Type B pancreatic cell (in vitro differentiated cells): ENCODE measurements at places on chromosomes 7 and 10.

DNA sequence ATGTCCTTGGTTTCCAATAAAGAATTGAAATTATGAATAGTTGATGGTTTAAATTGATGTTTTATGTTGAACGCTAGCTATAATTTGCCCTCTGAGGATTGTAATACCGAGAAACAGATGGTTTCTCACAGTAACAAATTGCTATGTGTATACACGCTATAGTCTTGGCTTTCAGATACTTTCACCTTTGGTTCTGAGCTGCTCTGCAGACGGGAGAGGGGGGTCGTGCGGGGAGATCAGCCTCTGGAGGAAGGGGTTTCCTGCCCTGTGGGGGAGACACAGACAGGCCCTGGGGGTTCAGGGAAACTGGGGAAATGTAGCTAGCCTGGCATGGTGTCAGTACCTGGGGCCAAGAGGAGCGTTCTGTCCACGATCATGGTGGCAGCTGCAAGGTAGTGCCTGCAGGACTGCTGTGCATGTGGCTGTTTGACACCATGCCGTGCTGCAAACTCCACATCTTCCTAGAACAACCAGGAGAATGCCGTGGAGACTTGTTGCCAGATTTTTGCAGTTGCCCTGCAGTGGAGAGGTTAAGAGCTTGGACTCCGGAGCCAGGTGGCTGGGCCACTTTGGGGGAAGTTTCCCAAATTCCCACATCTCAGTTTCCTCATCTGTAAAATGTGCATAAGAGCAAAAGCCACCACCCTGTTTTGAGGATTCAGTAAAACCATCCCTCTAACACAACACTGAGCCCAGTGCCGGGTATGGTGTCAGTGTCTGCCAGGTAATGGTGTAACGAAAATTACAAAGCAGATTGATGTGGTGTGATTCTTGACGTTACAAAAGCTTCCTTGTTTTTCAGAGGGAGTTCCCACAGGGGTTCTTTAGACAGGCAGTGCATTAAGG lies 167.9 kb downstream of the CUX1 start:
- DNase-seq: no peak

DNA sequence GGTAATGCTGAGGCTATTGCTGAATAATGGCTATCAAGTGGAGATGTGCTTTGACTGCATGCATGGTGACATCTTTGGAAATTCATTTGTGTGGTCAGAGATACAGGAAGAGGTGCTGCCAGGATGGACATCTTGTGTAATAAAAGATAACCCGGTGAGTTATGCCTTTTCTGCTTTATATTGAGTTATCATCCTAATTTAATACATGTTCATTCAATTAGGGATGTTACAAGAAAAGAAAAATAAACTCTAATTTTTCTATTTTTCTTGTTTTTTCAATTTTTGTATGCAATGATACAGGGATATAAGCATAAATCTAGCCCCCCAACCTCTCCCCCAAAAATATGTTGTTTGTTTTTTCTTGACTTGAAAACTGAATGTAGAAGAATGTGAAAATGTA lies 26.4 kb upstream of the LMOD2 start:
- no peak for DNase-seq

GRCh38 chr10:91347529-91347928 lies 62.6 kb upstream of the HECTD2 start:
- DNase-seq: no peak

DNA sequence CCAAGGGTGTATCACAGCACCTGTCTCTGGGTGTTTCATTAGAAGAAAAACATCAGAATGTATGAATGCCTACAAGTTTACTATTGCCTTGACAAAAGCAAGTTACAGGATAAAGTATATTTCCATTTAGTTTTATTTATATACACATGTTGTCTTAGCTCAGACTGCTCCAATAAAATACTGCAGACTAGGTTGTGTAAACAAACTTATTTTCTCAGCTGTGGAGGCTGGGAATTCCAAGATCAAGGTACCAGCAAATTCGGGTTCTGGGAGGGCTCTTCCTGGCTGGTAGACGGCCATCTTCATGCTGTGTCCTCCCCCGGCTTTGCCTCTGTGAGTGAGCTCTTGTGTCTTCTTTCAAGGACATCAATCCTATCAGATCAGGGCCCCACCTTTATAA lies 77.1 kb upstream of the UNC5B start:
- DNase-seq: no peak

- DNase-seq: no peak
These were observed 25.2 kb downstream of the LOXL4 start for GRCh38 chr10:98242823-98243222.

GRCh38 chr10:50554995-50555568 lies 68.7 kb downstream of the SGMS1 start:
- no peak for DNase-seq

- no peak for DNase-seq
These were observed 96.6 kb downstream of the ZNF438 start for GRCh38 chr10:30935078-30935477.

- no peak for DNase-seq
These were observed 35.9 kb downstream of the TNRC18 start for GRCh38 chr7:5387711-5388245.

GRCh38 chr7:96143495-96144259 lies 178.2 kb downstream of the SLC25A13 start:
- no peak for DNase-seq

DNA sequence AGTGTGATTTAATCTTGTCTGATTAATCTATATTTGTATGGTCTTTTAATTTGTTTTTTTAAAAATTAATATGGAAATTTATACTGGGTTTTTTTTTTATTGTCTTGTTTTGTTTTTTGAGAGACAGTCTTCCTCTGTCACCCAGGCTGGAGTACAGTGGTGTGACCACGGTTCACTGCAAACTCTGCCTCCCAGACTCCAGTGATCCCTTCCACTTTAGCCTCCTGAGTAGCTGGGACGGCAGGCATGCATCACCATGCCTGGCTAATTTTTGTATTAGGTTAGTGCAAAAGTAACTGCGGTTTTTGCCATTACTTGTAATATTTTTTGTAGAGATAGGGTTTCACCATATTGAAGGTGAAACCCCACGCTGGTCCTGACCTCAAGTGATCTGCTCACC lies 73.1 kb downstream of the TET1 start:
- DNase-seq: no peak

DNA sequence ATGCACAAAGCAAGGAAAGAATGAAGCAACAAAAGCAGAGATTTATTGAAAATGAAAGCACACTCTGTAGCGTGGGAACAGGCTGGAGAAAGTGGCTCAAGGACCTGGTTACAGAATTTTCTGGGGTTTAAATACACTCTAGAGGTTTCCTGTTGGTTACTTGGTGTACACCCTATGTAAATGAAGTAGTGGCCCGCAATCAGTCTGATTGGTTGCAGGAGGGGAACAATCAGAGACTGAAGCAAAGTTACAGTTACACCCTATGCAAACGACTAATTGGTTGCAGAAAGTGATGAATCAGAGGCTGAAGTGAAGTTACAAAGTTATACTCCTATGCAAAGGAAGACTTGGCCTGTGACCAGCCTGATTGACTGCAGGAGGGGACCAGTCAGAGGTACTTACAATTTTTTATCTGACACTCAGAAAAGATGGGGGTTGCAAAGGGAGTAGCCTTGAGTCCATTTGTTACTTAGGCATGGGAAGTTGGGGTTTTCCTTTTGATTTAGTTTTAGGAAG lies 3.6 kb upstream of the MTPN start:
- no peak for DNase-seq

GRCh38 chr10:44910602-44911001 lies 535 bp upstream of the TMEM72 start:
- no peak for DNase-seq

DNA sequence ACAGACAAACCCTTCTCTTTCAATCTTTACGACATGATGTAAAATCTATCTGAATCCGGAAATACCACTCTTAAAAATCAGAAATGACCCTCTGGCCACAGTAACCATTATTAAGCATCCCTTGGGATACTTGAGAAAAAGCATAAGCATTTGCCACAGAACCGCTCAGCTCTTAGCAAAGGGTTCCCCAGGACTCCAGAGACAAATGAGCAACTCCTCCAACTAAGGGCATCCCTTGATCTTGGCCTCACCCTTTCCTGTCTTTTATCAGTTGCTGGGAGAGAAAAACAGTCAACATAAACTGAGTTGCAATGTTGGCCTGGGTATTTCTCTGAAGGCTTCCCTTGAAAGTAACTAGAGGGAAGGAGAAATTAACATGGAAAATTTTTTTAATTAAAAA lies 3.5 kb downstream of the PDLIM1 start:
- DNase-seq: no peak

- no peak for DNase-seq
These were observed 11.4 kb downstream of the DLD start for GRCh38 chr7:107902381-107902780.

GRCh38 chr7:129213828-129214227 lies 11.0 kb upstream of the AHCYL2 start:
- no peak for DNase-seq

DNA sequence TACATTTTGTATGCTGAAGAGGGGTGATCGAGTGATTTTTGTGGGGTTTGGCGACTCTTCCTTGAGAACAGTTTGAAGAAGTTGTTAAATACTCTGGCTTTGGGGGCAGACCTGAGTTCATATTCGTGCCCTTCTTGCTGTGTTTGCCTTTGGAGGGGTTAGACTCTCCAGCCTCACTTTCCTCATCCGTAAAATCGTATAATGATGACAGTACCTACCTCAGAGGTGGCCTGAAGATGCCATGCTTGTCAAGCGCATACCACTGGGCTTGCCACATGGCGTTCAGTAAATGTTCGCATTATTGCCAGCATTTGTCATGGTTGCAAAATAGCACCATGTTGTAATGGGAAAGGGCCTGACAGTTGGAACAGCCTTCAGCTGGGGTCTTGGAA lies 1.3 kb downstream of the STK17A start:
- DNase-seq: no peak

- DNase-seq: no peak
These were observed 50.0 kb downstream of the LYZL2 start for GRCh38 chr10:30579574-30579973.

GRCh38 chr10:118783776-118784545 lies 29.2 kb upstream of the CACUL1 start:
- DNase-seq: no peak

DNA sequence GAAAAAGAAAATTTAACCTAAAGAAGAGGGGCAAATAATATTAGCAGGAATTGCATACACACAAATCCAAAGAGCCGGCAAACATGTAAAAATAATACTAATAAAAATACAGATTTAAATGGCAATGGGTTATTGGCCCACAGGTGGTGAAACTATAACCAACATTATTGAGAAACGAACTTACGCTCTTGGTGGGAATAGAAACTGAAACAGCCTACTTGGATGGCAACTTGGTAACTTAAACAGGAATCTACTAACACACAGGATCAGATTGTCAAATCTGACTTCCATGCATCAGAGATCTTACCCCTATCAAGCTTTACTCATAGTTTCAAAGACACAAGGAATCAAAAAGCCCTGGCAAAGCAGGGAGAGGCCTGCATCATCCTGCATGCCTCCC lies 66.5 kb downstream of the ANLN start:
- no peak for DNase-seq

- DNase-seq: no peak
These were observed 20.9 kb downstream of the FOXK1 start for GRCh38 chr7:4702961-4703512.

DNA sequence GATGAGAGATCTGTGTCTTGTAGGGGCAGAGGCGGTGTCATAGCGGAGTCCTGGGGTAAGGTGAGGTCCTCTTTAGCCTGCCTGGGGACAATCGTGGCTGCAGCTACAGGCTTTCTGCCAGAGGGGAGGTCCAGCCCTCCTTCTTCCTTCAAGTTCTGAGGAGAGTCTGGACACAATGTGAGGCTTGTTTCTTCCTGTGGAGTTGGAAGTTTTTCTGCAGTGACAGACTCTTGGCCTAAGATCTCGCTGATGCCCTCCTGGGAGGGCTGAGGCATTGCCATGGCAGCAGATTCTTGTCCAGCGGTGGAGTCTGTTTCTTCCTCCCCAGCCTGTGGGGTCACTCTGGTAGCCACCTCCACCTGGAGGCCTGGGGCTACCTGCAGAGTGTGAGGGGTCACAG lies 4.4 kb downstream of the NACAD start:
- DNase-seq: no peak

GRCh38 chr10:5466451-5467206 lies 32.7 kb downstream of the CALML5 start:
- DNase-seq: no peak

DNA sequence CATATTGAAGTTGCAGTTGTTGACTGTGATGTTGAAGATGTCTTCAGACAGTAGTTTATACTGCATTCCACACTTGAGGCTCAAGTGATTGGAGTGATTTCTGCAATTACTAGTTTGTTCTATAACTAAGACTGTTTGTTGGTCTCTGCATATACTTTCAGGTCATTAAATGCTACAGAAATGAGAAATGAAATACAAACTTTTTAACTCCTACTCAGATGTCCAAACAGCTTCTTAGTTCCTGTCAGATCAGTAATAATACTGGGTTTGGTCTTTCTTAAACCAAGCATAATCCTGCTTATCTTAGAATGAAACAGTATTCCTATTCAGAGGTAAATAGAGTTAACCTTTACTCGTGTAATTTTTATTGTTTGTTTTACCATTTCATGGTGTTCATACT lies 115.9 kb downstream of the CCNY start:
- no peak for DNase-seq

DNA sequence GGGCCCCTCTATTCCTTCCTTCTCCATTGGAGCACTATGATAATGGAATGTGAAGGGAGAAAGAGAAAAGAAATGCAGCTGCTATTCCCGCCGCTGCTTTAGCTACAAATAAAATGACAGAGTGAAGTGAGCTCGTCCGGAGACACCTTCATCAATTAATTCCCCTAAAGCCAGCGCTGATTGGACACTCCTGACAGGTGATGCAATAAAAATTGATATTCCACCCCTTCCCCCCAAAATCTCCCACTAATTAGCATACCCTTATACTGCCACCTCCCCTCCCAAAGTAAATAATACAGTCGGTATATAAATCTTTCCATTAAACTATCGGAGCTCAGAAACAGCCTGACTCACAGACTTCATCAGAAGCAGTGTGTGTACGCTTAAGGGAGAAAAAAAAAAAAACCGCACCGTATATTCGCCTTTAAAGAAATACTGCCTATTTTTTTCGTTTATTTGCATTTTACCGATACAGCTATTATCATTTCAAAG lies 7.3 kb downstream of the SKIDA1 start:
- DNase-seq: no peak

DNA sequence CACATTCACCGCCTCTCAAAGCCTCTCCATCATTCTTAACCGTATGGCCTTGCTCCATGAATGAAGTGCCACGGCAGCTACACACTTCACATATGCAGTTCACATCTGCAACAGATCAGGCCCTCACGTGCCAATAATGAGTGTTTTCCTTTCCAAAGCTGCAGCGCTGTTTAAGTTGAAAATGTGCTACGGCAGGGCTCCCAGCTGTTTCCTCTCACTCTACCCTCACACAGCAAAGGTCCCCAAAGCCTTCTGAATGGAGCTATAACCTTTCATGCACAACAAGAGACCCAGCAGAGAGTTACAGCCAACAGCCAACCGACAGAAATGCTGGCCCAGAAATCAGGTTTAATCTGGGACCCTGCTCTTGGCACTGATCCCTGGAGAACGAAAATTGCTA lies 236.1 kb downstream of the ELMO1 start:
- no peak for DNase-seq
